ENCODE measurements at places on chromosomes 5 and 9. TPM values are rescaled to one million over a fixed set of nuclear protein-coding genes. Genes with fewer than 3 reads are reported as not detected.

STC2 gene
- 160 TPM for total RNA-seq

BTNL3 gene
- not detected for total RNA-seq

GRCh38 chr9:111658943-111659342 lies 2.5 kb upstream of the GNG10 start:
- H3K4me1 ChIP-seq: peaks cover 10% of the 10 kb centered on the region
- H3K36me3 ChIP-seq: no peaks in the 10 kb centered on the region
- H3K4me3 ChIP-seq: no peak overlapping the region

DNA sequence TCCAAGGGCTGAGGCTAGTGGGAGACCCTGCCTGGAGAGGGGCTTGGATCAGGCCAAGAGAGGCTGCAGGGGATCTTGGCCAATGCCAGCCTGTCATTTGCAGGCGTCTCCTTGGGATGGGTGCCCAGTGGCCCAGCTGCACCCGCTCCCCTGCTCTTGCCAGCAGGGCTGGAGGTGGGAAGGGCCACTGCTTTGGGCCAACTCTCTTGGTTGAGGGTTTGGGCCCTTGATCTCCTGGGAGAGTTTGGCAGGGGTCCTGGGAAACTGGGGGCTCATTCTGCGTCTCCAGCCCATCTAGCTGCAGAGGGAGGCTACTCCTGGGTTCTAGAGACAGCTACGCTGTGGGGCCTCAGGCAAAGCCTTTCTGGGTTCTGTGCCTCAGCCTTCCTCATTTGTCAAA lies 10.5 kb downstream of the PSD2 start:
- H3K4me3 ChIP-seq: no peak overlapping the region
- DNase-seq: no peak
- no peaks in the 10 kb centered on the region for H3K36me3 ChIP-seq
- H3K27me3 ChIP-seq: 0 out of 2 replicates have a peak, but pooled peaks cover 7% of the 10 kb centered on the region

DNA sequence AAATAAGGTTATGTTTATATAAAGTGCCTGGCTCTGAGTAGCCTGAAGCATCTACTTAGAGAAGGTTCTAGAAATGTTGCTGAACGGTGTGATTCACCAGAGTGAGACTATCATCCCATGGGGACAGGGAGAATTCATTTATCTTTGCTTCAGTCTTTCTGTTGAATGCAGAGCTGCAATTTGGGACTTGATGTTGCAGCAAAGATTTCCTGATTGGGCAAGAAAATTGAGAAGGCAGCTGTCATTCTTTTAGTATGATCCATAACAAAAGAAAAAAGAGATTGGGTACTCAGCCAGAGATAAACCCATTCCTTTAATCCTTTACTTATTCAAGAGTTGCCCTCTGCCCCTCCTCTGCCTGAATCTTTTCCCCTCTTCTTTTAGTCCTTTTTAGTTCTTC lies 456.3 kb upstream of the WWC1 start:
- peaks cover 21% of the 10 kb centered on the region for H3K4me1 ChIP-seq
- H3K27me3 ChIP-seq: no peaks in the 10 kb centered on the region
- no peak overlapping the region for H3K4me3 ChIP-seq
- H3K27ac ChIP-seq: no peak overlapping the region

- peaks cover 39% of the 10 kb centered on the region for H3K4me1 ChIP-seq
- H3K27me3 ChIP-seq: peaks cover 12% of the 10 kb centered on the region
- H3K36me3 ChIP-seq: no peaks in the 10 kb centered on the region
- no peak overlapping the region for H3K27ac ChIP-seq
- DNase-seq: peak; percentile 34
These were observed 2208.1 kb upstream of the WWC1 start for GRCh38 chr5:166083183-166083959.

DNA sequence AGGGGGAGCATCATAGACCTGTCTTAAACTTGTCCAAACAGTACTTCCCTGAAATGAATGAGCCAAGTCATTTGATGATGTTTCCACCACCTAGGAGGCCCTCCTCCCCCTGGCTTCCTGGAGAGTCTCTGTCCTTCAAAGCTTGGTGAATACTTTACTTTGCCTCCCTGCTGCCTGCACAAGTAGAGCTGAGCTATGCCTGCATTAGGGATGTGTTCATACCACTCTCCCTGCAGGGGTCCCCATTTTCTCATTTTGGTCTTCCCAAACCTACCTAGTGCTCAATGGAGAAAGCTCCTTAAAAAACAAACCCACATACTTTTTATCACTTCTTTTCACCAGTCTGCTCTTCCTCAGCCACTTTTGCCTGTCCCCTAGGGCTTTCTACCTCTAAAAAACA lies 7.7 kb downstream of the CCNI2 start:
- H3K4me1 ChIP-seq: peaks cover 5% of the 10 kb centered on the region
- no peak overlapping the region for H3K4me3 ChIP-seq
- H3K36me3 ChIP-seq: no peaks in the 10 kb centered on the region
- peaks cover 4% of the 10 kb centered on the region for H3K27me3 ChIP-seq
- H3K27ac ChIP-seq: no peak overlapping the region

DNA sequence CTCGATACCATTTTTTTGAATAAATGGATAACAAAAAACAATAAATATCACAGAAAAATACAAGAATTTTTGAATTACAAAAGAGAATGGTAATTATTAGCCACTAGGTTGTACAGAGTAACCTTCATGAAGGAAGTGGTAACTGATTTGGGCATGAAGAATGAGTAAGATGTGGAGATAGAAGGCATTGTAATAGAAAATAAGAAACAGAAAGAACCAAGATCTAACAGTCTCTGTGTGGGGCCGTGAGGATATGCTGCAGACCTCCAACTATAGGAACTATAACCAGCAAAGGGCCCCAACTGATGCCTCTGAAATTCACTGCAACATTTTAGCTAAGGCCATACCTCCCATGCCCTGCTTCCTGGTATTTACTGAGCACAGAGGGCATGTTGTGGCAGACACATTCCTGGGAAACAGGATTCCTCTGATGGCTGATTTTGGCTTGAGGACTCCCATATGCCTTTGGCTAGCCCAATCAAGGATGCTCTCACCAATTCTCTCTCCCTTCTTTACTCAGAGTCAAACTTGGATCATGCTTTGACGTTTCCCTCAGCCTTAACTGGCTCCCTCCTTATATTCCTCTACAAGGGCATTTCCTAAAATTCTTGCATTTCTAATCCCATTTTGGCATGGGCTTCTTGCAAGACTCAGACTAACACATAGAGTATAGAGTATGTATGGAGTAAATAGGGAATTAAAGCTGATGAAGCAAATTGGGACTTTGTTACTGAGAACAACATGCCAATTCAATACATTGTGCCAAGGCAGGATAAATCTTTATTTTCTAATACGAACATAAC lies 208.9 kb downstream of the PDE4D start:
- no peak overlapping the region for H3K4me3 ChIP-seq
- H3K36me3 ChIP-seq: no peaks in the 10 kb centered on the region
- no peaks in the 10 kb centered on the region for H3K4me1 ChIP-seq
- DNase-seq: peak; percentile 29
- H3K27me3 ChIP-seq: no peaks in the 10 kb centered on the region
- H3K27ac ChIP-seq: no peak overlapping the region

DNA sequence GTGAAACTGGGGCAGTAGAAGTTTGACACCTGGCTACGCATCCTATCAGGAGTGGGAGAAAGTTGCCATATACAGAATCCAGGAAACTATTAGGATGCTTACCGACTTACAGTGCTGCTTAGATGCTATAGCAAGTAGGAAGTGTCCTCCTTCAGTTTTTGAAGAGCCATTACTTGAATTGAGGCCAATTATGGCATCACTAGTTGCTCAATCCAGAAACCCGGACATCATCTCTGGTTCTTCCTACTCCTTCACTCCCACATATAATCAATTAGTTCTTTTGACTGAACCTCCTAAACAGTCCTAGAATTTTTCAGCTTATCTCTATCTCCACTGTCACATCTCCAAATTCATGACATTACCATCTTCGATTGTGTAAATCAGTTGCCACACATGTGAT lies 41.8 kb upstream of the UGCG start:
- DNase-seq: no peak
- no peaks in the 10 kb centered on the region for H3K36me3 ChIP-seq

- H3K4me3 ChIP-seq: no peak overlapping the region
- no peak for DNase-seq
- no peaks in the 10 kb centered on the region for H3K36me3 ChIP-seq
- H3K27me3 ChIP-seq: no peaks in the 10 kb centered on the region
These were observed 68.1 kb downstream of the CRB2 start for GRCh38 chr9:123424131-123424530.

- H3K27me3 ChIP-seq: peaks cover 16% of the 10 kb centered on the region
- H3K36me3 ChIP-seq: no peaks in the 10 kb centered on the region
- peak overlapping the region; percentile 79 for H3K27ac ChIP-seq
- peak; percentile 86 for DNase-seq
These were observed 685 bp upstream of the ADAMTS19 start for GRCh38 chr5:129459450-129459776.

DNA sequence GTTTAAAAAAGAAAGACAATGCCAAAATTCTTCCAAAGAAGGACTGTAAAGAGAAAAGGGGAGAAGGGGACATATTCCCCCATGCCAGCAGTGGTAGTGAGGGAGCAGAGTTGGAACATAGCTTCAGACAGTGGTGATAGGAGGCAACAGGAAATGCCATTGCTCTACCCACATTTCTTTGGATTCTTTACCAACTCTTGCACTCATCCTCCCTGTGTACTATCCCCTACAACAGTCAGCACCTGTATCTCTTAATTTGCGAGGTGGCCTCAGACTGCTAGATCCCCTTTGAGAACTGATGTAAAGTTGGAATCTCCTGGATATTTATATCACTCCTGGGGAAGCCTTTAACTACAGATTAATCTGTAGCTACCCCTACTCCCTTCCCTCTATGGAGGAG lies 320.6 kb upstream of the PTGER4 start:
- H3K27me3 ChIP-seq: no peaks in the 10 kb centered on the region
- H3K27ac ChIP-seq: no peak overlapping the region
- no peak overlapping the region for H3K4me3 ChIP-seq
- H3K36me3 ChIP-seq: no peaks in the 10 kb centered on the region
- H3K4me1 ChIP-seq: no peaks in the 10 kb centered on the region
- no peak for DNase-seq

Data from GM23338 (cell line).